ENCODE measurements at places on chromosomes 13 and 19. TPM values are rescaled to one million over a fixed set of nuclear protein-coding genes. Genes with fewer than 3 reads are reported as not detected.

Gene GAMT
- total RNA-seq = 17.7 TPM

Gene SIPA1L3
- 12.8 TPM for total RNA-seq

Gene WDR87
- not detected for total RNA-seq

Gene KLK15
- total RNA-seq = not detected

Gene ZNF497
- 1.5 TPM for total RNA-seq

Gene CATSPERD
- not detected for total RNA-seq

Gene ATP12A
- 0.32 TPM for total RNA-seq

All from activated T-cell treated with anti-CD3 and anti-CD28 coated beads, Interleukin-2, amount 50 U/mL, for 72 hours (primary cell).